LHCN-M2 (cell line): ENCODE measurements at places on chromosomes 4 and X. TPM values are rescaled to one million over a fixed set of nuclear protein-coding genes. Genes with fewer than 3 reads are reported as not detected.

- DNase-seq: no peak
Observed at GRCh38 chr4:183370786-183371185, 48.6 kb upstream of the CLDN24 start.

GRCh38 chr4:139794158-139794954, 128.7 kb downstream of the MGST2 start:
- no peak for DNase-seq

DNA sequence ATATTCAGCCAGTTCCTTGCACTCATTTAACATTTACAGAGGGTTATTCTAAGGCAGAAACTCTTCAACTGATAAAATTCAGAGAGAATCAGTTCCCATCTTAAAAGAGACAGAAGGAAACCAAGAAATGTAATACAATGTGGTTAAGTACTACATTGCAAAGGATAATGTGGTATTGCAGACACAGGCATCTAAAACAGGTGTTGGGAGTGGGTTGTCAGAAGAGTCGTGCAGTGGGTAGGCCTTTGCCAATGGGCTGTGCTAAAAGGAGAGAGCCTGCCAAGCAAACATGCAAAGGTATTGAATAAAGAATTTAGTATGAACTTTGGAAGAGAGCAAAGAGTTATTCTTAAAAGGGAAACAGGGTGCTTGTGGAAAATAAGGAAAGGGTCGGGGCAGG, 1044.4 kb upstream of the DIAPH2 start:
- no peak for DNase-seq

RPS6KA3 gene
- 21.3 and 27.2 TPM in 2 replicates for total RNA-seq

DNA sequence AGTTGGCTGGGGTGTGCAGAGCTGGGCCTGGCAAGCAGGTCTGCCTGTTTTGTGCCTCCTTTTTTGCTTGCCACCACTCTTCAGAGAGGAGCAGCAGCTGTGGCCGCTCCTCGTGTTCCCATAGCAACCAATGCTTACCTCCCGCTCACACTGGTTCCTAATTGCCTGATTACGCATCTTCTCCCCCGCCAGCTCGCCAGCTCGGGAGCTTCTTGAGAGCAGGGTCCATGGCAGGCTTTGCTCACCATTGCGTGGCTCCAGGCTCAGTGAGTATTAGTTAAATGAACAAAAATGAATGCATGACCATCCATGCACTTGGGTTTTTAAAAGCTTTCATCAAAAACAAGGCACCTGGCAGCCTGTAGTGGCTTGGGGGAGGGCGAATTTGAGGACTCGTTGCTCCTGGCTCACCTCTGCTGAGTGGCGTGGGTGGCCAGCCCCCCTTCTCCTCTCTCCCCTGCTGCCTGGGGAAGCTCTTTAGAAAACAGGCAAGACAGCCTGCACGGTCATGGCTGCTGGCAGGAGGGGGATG, 14.2 kb upstream of the PJA1 start:
- peak; percentile 33 for DNase-seq

MAGEA4 gene
- total RNA-seq: not detected in 2 replicates

DNA sequence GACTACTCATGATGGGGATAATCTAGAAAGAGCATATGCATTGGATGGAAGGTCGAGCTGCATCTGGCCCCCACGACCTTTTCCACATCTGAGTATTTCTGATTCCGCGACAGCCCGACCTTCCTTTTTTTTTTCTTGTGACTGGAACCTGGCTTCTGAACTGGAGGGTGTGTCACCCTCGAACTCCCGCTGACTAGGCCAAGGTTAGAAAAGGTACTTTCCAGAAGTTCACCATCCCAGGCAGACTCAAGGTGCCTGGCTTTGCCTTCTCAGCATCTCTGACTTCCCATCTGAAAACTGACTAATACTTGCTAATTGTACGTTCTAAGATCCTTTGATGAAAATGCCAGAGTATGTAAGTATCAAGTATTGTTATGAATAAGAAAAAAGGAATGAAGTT, 49.3 kb upstream of the CD40LG start:
- DNase-seq: no peak

GRCh38 chrX:20412871-20413486, 146.3 kb upstream of the RPS6KA3 start:
- DNase-seq: no peak
